LHCN-M2 (cell line): ENCODE measurements at places on chromosomes 11 and 22. TPM values are rescaled to one million over a fixed set of nuclear protein-coding genes. Genes with fewer than 3 reads are reported as not detected.
A peak's percentile ranks its signal among the peaks of the same experiment; 100 is the strongest.

- DNase-seq: no peak
Observed at GRCh38 chr11:68889948-68890446, 13.6 kb downstream of the MRPL21 start.

GRCh38 chr22:45742866-45743450 lies 71.3 kb downstream of the ATXN10 start:
- DNase-seq: peak; percentile 64

GRCh38 chr22:32339190-32340012 lies 18.3 kb upstream of the RFPL3 start:
- no peak for DNase-seq

DNA sequence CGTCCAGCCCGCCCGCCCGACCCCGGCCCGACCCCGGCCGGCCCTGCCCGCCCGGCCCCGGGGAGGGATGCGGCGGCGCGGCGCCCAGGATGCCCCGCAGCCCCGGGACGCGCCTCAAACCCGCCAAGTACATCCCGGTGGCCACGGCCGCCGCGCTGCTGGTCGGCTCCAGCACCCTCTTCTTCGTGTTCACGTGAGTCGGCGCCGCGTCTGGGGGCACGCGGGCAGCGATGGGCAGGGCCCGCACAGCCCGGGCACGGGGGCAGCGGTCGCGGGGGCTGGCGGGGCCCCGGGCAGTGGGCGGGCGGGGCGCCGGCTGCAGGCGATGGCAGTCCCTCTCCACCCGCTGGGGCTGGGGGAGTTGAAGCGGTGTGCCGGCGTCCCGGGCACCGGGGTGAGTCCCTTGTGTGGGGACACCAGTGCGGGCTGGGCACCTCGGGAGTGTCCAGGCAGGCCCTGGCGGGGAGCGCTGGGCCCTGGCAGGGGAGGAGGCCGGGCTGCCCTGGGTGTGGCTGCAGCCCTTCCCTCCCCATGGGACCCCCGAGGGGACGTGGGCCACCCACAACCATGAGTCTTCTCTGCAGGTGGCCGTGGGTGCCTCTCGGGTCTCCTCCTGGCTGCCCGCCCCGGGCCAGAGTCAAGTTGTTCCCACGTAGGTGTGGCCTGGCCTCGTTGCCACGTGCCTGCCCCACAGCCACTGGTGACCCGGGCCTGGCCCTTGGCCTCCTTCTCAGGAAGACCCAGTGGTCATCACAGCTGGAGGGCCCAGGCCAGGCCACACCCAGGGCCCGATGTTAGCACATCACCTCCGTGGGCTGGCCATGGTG lies 468 bp downstream of the ZDHHC8 start:
- DNase-seq: peak; percentile 26

DNA sequence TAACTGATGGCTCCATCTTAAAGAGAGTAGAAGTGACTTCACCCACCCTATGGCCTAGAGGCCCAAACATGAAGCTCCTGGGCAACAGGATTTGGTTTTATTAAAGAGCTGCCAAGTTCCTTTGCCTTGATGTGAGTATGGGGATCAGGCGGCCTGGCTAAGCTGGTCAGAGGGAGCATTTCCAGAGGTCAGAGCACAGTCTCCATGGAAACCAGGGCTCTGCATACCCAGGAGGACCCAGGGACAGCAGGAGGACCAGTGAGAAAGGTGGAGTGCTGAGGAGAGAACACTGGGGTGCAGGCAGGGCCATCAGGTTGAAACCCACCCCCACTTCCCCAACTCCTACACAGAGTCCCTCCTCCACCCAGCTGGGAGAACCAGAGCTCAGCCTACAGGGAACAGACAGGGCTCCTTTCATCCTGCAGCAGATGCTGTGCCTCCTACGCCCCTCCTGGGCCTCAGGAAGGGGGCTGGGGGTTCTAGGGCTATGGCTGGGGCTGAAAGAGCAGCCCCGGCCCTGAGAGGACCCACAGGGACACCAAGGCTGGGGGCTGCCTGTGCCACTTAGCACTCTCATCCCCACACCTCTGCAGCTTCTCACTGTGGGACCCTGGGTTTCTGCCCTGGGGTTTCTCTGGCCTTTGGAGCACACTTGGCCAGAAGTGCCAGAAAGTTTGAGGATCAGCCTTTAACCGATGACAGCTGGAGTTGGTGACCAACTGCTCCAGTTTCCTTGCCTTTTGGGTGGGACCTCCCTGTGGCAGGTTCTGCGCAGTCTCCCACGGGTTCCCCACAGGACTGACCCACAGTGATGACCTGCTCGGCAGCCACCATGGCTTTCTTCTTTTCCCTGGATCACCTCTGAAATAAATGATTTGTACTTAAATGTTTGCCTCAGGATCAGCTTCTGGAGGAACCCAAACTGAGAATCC lies 13.8 kb upstream of the P2RY6 start:
- DNase-seq: no peak

DNA sequence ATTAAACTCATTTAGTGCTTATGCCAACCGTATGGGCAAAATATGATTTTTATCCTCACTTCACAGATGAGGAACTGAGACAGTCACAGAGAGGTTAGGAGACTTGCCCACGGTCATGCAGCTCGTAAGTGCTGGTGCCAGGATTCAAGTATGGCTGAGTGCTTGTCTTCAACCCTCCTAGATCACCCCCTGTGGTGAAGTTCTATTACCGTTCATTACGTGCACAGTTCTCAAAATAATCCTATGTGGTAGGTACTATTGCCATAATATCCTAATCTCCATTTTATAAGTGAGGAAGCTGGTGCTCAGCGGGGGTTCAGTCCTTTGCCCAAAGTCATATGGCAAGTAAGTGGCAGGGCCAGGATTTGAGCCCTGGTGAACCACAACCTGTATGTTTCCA lies 1.5 kb downstream of the MIEF1 start:
- DNase-seq: no peak

DNA sequence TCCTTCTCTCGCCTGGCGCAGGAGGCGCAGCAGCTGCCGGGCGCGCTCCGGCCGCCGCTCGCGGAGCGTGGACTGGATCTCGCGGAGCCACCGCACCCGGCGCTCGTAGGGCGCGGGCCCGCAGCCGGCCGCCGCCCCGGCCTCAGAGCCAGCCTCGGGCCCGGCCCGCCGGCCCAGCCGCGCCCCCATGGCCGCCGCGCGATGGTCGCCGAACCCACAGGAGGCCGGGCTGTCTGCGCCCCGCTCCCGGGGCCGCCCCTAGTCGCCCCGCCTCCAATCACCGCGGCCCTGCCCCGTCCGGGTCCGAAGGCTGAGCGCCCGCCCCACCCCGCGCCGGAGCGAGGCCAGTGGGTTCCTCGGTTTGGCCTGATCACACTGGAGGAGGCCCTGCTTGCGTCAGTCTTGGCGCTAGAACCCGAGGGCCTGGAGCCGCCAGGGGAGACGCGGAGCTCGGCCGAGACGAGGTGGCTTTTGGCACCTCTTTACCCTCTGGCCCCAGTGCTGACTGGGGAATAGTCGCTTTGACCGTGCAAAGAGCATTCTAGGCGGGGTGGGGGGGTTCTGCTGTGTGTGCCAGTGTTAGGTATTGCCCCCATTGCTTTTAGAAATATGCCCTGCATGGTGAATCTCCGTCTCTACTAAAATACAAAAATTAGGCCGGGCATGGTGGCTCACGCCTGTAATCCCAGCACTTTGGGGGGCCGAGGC lies at the start of gene LRRC75B:
TSS of gene LRRC75B (minus strand) at position 223 of the 708 bp plus-strand sequence. CDS start at position 189, 34 bp downstream.
- DNase-seq: peak; percentile 76

DNA sequence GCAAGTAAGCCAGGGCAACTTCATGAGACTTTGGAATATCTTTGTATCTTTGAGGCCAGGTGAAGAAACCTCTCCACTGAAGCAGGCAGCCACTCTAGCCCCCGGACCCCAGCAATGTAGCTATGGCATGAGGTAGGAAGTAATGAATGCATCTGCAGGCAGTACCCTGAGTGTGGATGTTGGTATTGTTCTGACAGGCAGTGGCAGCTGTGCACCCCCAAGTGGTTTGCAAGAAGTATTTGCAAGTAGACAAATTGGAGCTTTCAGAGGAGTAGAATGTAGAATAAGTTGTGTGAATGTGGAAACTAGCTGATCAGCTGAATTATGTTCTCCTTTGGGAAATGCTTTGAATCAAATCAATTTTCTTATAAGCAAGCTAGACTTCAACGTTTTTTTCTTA lies 194.4 kb upstream of the PGR start:
- DNase-seq: peak; percentile 9

KREMEN1 gene
- 4.3 and 5.8 TPM in 2 replicates for total RNA-seq

SULT4A1 gene
- 0.06 and 0.13 TPM in 2 replicates for total RNA-seq

TMPRSS6 gene
- total RNA-seq: not detected in 2 replicates

CASP5 gene
- not detected in 2 replicates for total RNA-seq

UPB1 gene
- not detected in 2 replicates for total RNA-seq

NUMA1 gene
- 120 and 132 TPM in 2 replicates for total RNA-seq

SCO2 gene
- total RNA-seq: 7.4 and 7.7 TPM in 2 replicates

FADS1 gene
- total RNA-seq: 65.0 and 83.9 TPM in 2 replicates

SYT13 gene
- 0.06 TPM in 1 of 2 replicates, not detected in the other for total RNA-seq
